MV-4-11 (cell line): ENCODE measurements at places on chromosomes 1 and 21.

DNA sequence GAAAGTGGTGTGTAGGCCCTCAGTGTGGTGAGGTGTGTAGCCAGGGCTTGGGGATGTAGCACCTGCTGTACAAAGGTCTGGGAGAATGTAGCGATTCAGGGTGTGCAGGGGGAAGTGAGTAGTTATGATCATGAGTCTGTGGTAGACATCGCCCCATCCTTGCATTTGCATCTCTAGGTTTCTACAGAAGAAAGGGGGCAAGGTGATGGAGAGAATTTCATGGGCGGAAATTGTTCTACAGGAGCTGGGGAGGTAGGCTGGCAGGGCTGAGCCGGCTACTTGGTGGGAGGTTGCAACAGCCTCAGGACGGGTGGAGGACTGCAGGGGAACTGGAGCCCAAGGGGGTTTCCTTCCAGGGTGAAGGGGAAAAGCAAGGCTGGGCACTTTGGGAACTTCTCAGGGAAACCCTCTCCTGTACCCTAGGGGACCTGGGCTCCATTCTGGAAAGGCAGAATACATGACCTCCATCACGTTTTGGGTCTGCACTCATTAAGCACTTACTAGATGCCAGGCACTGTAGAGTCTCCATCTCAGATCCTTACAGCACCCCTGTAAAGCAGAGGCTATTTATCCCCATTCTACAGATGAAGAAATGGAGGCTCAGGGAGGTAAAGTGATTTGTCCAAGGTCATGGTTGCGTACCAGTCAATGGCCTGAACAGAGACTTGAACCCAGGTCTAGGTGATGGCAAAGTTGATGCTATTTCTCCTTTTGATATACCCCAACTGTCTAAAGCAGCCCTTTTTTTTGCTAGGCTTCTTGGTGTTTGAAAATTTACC is 14.5 kb upstream of the TNFRSF1B start:
- DNase-seq: peak; percentile 35

GRCh38 chr1:188514917-188515316 is 1686.2 kb downstream of the PLA2G4A start:
- DNase-seq: no peak

GRCh38 chr1:211326528-211327345 is at the start of gene TRAF5:
TRAF5 (plus strand) TSS chr1:211326833; CDS start chr1:211353240, 26,407 bp downstream.
- DNase-seq: no peak

- DNase-seq: no peak
Measured at GRCh38 chr1:201258763-201259230, 24.5 kb upstream of the PKP1 start.

DNA sequence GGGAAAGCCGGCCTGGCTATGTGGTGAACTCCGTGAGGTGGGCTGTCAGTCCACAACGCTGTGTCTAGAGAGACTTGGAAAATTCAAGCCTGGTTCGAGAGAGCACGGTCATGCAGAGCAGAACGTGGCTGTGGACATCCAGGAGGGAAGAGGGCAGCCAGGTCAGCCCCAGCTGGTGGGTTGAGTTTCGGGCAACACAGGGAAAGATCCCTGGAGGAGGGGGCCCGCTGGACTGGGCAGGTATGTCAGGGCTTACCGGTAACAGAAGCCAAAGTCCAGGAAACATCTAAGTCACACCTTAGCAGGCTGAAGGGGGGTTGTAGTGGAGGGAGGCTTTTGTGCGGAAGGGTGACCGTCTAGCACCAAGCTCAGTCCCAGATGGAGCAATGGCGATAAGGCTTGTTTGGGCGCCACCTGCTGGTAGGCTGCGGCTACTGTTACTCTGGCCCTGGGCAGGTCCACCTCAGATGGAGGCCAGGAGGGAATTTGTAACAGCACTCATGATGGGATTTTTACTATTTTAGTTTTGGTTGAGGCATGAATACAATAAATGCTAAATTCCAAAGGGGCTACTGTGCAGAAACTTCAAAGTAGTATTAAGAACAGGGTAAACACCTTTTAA is 143.3 kb upstream of the ZNF644 start:
- DNase-seq: peak; percentile 25
